ENCODE measurements at places on chromosomes 13 and 19.

GRCh38 chr13:47081246-47081645, 184.4 kb upstream of the HTR2A start:
- no peak for DNase-seq

- DNase-seq, result no peak
These were observed 430.3 kb downstream of the ZNF536 start for GRCh38 chr19:30802424-30803013.

DNA sequence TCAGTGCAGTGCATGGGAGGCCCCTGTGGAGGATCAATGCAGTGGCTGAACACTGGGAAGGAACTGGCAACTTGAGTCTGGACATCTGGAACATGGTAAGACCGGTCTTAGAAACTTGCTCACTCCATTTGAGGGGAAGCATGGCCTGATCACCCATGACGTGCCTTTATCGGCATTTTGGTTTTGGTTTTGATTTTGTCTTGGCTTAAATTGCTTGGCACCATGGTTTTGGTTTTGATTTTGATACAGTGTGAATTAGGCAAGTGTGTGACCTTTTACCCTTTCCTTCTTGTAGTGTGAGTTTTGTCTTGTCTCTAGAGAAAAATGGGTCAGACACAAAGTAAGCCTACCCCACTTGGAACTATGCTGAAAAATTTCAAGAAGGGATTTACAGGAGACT, 77.3 kb downstream of the ZNF486 start:
- DNase-seq, result no peak

DNA sequence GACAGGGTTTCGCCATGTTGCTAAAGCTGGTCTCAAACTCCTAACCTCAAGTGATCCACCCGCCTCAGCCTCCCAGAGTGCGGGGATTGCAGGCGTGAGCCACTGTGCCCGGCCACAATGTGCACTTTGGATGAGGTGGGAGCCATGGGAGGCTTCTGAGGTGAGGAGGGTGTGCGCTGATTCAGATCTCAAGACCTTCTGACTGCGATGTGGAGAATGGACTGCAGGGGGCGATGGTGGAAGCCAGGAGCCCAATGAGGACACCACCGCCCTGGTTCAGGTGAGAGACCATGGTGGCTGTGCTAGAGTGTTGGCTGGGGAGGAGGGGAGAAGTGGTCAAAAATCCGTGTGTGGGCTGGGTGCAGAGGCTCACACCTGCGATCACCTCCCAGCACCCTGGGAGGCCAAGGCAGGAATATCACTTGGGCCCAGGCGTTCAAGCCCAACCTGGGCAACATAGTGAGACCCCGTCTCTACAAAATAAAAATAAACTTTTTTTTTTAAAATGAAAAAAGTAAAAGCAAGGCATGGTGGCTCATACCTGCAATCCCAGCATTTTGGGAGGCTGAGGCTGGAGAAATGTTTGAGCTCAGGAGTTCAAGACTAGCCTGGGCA, 5.6 kb downstream of the INAFM1 start:
- peak; percentile 64 for DNase-seq

DNA sequence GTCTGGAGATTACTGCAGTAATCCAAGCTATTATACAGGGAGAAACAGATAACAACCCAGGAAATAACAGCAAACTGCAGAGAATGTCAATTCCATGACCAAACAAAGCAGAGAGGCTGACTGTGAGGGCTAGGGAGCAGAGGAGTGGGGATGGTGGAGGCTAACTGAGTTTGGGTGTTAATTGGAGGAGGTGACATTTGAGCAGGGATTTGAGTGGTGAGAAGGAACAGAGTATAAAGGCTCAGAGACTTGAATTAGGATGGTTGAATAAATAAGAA, 3.1 kb downstream of the DMAC2 start:
- DNase-seq, result no peak

DNA sequence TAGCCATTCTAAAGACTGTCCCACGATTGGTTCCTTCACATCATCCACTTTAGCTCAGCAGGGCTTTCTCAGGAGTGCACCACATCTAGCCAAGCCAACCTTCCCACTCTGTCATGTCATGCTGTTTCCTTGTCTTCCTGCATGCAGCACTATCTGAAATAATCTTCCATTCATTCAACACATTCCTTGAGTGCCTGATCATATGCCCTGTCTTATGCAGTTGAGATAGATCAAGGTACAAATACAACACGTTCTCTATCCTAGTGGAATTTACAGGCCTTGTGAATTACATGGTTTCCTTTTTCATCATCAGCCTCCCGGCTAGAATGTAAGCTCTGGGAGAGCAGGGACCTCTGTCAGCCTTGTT, 6.8 kb upstream of the MRPS31 start:
- no peak for DNase-seq

GRCh38 chr13:76871432-76871831, 14.8 kb downstream of the KCTD12 start:
- DNase-seq, result no peak

DNA sequence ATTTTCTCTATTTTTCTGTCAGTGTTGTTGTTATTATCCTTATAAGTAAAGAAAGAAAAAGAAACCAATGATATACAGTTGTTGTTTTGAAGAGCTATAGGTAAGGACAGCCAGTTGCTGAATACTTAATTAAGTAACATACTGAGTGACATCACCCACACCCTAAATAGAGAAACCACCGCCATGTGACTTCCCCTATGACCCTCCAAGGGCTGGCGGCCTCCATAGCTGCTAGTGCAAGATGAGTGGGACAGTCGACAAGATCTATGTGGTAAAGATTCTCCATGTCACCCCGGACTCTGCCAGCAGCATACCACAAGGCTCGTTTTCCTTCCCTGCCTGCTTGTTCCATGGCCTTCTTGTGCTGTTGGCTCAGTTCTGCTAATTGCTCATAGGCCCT, 221.1 kb downstream of the DNAJC15 start:
- DNase-seq, result no peak

DNA sequence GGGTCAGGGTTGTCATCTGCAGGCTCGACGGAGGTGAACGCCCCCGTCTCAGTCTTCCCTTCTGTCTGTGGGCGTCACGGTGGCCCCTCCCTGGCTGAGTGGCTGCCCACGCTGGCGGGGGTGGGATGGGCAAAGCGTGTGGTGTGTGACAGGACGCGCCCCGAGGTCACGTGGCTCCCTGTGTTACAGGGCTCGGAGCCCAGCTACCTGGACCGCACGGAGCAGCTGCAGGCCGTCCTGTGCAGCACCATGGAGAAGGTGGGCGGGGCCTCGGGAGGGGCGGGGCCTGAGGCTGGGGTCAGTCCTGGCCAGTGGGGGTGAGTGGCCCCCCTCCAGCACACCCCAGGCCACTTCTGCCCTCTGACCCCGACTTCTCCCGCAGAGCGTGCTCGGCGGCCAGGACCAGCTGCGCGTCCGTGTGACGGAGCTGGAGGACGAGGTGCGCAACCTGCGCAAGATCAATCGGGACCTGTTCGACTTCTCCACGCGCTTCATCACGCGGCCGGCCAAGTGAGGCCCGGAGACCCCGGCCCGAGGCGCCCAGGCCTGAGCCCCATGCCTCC, 6.3 kb upstream of the GRIN3B start:
- DNase-seq, result no peak

- DNase-seq, result no peak
These were observed 238.9 kb downstream of the ITGBL1 start for GRCh38 chr13:101691341-101691860.

- DNase-seq, result no peak
These were observed 78.7 kb upstream of the TNFSF11 start for GRCh38 chr13:42495255-42495654.

- DNase-seq, result no peak
These were observed 15.2 kb upstream of the KPNA3 start for GRCh38 chr13:49807681-49808080.

DNA sequence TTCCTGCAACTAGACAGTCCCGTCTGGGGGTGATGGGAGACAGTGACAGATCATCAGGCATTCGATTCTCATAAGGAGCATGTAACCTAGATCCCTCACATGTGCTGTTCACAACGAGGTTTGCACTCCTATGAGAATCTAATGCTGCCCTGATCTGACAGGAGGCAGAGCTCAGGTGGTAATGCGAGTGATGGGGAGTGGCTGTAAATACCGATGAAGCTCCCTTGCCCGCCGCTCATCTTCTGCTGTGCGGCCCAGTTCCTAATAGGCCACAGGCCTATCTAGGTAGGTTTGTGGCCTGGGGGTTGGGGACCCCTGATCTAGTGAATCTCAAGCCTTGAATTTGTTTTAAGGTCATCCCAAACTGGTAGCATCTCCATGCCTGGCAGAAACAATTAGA, 27.3 kb upstream of the FAM124A start:
- no peak for DNase-seq

GRCh38 chr19:49149652-49150105, 5.5 kb downstream of the HRC start:
- no peak for DNase-seq

DNA sequence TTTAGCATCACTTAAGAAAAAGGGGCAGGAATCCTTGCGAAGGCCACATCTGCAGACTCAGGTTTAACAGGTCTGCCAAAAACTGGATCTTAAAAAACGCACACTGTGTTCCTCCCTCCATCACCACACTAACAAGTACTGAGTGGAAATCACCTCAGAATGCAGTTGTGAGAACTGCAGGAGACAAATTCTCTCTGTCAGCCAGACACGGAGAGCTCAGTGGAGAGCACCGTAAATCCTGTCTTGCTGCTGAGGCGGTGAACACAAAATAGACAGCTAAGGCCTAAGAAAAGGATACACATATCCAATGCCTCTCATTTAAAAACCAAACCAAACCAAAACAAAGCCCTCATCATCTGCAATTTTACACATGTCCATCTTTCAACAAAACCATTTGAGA, 1287.6 kb downstream of the EFNB2 start:
- no peak for DNase-seq

- DNase-seq, result no peak
These were observed 201.9 kb downstream of the FGF9 start for GRCh38 chr13:21872795-21873194.

GRCh38 chr19:55196803-55197202, 12.5 kb downstream of the PTPRH start:
- no peak for DNase-seq

DNA sequence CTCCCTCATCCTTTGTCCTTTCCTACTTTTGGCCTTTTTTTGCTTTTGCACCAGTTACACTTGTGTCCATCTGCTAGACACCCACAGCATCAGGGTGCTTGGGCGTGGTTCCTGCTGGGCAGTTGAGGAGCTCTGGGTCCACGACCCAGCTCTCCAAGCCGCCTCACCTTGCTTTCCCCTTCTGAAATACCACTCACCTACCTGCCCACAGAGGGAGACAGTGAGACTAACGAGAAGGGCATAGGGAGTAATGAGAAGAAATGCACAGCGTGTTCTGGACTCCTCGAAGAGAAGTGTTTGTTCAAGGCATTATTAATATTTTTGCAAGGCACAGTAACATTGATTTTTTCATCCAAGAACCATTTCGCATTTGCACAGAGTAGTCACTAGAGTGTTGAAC, 92.9 kb downstream of the DNAJC15 start:
- DNase-seq, result no peak

DNA sequence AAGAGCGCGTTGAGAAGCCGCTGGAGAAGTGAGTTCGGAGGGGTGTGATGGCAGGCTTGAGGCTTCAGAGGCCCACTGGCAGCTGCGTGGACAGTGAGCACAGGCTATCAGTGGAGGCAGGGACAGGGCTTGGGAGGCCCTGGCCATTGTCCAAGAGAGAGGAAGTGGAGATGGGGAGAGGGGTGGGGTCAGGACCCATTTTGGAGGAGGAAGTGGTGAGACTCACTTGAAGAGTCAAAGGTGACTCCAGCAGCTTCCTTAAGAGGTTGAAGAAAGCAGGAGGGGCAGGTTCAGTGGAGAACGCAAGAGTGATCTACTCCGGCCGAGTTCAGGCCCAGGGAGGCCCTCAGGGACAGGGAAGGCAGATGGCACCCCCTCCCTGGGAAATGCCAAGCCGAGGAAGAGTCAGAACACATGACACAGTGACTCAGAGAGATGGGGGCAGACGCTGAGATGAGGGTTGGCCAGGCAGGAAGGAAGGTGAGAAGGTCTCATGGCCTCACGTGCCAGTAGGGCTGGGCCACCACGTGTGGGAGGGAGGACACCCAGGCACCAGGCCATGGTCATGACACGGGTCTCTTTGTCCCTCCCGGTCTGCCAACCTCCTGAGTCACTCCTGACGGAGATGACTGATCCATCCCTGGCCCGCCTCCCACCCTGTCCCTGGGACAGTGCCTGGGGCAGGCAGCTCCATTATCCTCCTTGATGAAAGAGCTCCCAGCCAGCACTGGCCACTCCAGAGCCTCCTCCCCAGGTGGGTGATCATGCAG, 10.1 kb upstream of the CD22 start:
- no peak for DNase-seq

DNA sequence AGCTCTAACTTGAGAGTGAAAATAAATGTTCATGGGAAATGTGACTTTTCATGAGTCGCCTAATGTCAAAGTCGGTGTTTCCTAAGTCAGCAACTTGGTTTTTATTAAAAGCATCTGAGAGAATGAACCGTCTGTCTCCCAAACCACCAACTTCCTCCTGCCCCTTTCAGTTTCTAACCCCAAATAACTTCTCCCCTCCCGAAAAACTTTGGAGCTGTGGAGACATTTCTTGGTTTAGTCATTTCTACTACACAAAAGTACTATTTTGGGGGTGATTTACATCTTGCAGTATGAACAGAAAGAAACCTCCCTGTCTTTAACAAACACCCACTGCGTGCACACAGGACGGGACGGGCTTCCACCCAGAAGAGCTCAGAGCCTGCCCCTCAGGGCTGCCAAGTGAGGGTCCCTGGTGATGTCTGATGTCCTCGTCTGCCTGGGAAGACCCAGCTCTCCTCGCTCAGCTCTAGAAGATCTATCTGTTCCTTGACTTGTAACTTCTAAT, 65.0 kb downstream of the RASA3 start:
- peak; percentile 40 for DNase-seq

- DNase-seq, result no peak
These were observed 866 bp upstream of the ZSWIM4 start for GRCh38 chr19:13794398-13794756.

GRCh38 chr13:97298816-97299215, 76.7 kb downstream of the MBNL2 start:
- no peak for DNase-seq

- peak; percentile 38 for DNase-seq
These were observed 8.0 kb downstream of the DNASE2 start for GRCh38 chr19:12872941-12873890.

DNA sequence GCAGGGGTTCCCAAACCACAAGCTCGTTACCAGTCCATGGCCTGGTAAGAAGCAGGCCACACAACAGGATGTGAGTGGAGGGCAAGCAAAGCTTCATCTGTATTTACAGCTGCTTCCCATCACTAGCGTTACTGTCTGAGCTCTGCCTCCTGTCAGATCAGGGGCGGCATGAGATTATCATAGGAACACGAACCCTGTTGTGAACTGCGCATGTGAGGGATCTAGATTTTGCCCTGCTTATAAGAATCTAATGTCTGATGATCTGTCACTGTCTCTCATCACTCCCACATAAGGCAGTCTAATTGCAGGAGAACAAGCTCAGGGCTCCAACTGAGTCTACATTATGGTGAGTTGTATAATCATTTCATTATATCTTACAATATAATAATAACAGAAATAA, 677.4 kb upstream of the SLITRK6 start:
- no peak for DNase-seq

- DNase-seq, result no peak
These were observed 1.7 kb downstream of the PCDH8 start for GRCh38 chr13:52846567-52847321.

- no peak for DNase-seq
These were observed 299.3 kb upstream of the ARGLU1 start for GRCh38 chr13:106867249-106867648.

Data from stimulated activated CD4-positive, alpha-beta T cell treated with anti-CD3 and anti-CD28 coated beads, Interleukin-4, amount 100 ng/mL, for 1 hour (primary cell).